ENCODE measurements at places on chromosomes 11 and 22.

- DNase-seq = no peak
Observed at GRCh38 chr11:126280595-126280994, 2.3 kb upstream of the TIRAP start.

DNA sequence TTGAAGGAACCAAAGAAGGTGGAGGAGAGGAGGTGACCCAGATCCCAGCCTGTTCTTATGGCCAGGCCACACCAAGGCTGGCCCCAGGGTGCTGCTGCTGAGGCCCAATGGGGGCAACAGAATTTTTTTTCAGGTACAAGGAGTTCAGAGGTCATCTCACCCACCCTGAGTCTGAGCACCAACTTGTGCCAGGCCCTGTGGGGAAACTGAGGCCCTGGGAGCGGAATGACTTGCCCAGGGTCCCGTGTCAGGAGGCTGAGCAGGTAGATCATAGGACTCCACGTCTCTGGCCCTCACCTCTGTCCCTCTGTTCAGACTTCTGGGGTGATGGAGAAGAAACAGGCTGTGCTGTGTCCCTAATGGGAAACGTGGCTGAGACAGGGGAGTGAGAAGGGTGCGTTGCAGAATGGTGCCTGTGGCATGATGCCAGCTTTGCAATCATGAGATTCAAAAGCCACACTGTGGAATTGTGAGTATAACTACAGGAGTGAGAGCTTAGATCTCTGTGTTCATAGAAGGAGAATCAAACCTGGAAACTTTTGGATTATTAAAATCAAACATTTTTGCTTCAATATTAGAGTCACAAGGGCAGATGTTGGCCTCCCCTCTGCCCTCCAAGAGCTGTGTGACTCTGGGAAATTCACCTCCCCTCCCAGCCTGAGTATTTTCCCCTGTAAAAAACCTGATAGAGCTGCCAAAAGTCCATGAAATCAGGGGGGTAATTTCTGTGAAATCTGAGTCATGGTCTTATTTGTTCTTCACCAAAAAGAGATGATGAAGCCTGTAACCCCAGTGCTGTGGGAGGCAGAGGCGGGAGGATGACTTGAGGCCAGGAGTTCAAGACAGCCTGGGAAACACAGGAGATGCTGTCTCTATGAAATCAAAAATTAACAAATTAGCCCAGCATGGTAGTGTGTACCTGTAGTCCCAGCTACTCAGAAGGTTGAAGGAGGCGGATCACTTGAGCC, 874 bp downstream of the APOL1 start:
- no peak for DNase-seq

GRCh38 chr22:24592851-24593558, at the start of gene LRRC75B:
TSS of gene LRRC75B (minus strand) at chr22:24593073. CDS start at chr22:24593039, 34 bp downstream.
- peak; percentile 95 for DNase-seq

- DNase-seq = no peak
Observed at GRCh38 chr11:55811067-55811466, at the start of gene OR5L1. TSS of gene OR5L1 (plus strand) at chr11:55811367. CDS start at chr11:55811467, 100 bp downstream.

DNA sequence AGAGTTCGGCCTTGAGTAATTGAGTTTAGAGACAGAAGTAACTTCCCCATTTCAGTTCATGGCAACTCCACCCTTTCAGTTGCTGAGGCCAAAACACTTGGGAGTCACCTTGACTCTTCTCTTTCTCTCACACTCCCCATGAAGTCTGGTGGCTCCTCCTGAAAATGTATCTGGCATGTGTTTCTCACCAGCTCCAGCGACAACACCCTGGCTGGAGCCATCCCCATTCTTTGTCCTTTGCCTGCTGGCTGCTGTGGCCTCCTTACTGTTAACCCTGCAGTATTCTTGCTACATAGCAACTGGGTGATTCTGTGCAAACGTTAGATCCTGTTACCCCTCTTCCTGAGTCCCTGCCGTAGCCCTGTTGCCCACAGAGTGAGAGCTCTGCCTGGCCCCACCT, 23.8 kb downstream of the SLC6A5 start:
- DNase-seq = no peak

DNA sequence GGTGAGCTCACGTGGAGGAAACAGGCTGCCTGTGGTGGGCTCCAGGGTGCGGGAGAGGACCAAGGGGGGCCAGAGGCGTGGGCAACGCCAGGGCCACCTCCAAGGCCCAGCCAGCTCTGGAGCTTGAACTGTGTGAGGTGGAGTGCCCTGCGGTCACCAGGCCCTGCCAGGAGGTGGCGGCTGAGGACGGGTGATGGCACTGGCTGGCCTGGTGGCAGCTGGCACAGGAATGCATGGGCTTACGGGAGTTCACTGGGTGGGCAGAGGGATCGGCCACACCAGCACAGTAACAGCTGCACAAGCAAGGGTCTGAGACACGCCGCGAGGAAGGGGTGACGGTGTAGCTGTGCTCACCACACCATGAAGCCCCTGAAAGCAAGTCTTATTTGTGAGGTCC, 15.8 kb downstream of the TOLLIP start:
- DNase-seq = no peak

DNA sequence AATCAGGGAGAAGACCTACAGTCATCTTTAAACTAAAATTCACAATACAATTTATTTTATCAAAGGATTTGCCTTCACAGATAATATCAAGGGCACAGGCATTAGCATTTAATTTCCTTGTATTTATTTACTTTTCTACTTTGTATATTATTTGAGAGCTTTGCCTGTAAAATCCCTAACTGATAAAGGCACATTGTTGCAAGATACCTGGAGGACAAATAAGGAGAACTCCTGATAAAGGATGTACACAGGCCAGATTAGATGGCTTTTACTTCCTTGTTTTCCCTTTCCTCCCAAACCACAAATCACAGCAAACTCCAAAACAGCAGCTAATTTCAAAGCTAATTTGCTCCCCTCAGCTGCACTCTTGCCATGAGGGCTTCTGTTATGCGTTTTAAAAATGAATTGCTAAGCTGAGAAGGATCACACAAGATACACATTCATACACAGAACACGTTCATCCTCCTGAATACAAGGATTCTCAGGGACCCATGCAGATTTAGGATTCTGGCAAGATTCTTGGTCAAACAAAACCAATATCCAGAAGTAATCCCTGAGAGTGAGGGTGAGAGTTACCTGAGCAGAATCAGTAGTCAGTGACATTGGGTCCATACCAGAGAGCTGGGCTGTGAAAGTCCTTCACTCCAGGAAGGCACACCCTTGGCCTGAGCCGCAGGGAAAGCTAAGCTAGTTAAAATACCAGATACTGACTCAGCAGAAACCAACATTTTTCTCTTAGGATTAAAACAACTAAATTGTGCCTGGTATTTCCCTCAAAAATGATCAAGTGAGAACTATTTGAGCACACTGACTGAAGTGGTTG, 100.3 kb upstream of the CLPB start:
- DNase-seq = no peak

DNA sequence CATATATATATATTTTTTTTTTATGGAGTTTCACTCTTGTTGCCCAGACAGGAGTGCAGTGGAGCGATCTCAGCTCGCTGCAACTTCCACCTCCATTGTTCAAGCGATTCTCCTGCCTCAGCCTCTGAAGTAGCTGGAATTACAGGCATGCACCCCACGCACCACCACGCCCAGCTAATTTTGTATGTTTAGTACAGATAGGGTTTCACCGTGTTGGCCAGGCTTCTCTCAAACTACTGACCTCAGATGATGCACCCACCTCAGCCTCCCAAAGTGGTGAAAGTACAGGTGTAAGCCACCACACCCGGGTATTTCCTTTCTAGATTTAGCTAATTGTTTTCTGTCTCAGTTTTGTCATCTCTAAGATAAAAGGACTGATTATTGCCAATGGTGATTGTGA, 821.1 kb downstream of the CNTN5 start:
- DNase-seq = no peak
